ENCODE measurements at places on chromosomes 7 and 10.

DNA sequence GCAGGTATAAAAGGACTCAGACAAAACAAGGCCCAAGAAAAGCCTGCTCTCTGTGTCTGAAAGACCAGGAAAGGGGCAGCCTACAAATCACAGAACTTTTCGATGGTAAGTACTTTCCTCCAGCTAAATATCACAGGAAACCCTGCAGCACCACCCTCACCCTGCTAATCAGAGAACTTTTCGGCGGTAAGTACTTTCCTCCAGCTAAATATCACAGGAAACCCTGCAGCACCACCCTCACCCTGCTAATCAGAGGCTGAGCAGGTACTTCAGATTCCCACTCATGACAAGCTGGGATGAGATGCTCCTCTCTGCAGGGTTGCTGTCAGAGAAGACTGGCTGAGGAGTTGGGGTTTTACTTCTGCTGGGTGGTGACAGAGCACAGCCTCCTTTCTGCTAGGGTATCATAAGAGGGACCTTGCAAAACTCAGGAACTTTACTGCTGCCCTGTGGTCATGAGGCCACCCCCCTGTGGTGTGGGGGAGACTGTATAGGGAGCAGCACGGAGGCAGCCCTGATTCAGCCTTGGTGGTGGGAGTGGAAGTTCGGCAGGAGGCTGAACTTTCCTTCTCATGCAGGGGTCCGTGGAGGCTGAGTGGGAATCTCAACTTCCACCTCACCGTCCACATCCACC lies 7.2 kb downstream of the WDR37 start:
- no peak for DNase-seq

- no peak for DNase-seq
Measured at GRCh38 chr10:114526126-114526503, 121.8 kb upstream of the AFAP1L2 start.

GRCh38 chr10:123930340-123931001 lies 38.9 kb upstream of the CPXM2 start:
- DNase-seq: no peak

- DNase-seq: no peak
Measured at GRCh38 chr7:11648980-11649379, 183.0 kb downstream of the THSD7A start.

DNA sequence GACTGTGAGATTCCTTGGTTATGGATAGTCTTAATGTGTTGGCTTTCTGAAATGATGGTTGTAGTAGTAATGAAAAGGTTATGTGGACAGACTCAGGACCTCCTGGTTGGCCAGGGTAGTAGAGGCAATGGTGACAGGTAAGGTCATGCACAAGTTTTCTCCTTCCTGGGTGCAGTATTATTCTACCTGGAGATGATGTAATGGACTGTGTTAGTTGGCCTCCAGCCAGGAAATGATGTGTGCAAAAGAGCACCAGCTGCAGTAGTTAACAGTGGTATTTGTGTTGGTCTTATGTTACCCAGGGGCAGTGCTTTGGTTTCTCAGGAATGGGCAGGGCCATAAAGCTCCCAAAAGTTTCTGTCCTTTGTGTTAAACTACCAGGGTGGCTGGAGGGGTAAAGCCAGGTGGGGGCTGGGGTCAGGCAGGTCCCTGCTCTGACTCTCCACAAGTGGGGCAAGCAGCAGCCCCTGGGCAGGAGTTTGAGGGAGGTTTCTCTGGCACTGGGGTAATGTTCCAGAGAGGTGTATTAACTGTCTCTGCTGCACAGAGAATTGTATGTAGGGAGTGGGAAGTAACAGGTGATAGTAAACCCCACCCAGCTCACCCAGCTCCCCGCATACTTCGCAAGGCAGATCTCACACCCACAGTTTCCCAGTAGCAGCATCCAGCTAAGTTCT lies 36.3 kb downstream of the GPR22 start:
- DNase-seq: no peak

GRCh38 chr7:28144266-28144665 lies 36.3 kb downstream of the JAZF1 start:
- DNase-seq: no peak

GRCh38 chr7:36583318-36583717 lies 141.0 kb downstream of the AOAH start:
- no peak for DNase-seq

- DNase-seq: no peak
Measured at GRCh38 chr7:82714883-82715282, 271.3 kb upstream of the CACNA2D1 start.

- no peak for DNase-seq
Measured at GRCh38 chr7:157702311-157703023, 365.7 kb downstream of the DNAJB6 start.

- no peak for DNase-seq
Measured at GRCh38 chr7:41110186-41110585, 592.7 kb downstream of the INHBA start.

DNA sequence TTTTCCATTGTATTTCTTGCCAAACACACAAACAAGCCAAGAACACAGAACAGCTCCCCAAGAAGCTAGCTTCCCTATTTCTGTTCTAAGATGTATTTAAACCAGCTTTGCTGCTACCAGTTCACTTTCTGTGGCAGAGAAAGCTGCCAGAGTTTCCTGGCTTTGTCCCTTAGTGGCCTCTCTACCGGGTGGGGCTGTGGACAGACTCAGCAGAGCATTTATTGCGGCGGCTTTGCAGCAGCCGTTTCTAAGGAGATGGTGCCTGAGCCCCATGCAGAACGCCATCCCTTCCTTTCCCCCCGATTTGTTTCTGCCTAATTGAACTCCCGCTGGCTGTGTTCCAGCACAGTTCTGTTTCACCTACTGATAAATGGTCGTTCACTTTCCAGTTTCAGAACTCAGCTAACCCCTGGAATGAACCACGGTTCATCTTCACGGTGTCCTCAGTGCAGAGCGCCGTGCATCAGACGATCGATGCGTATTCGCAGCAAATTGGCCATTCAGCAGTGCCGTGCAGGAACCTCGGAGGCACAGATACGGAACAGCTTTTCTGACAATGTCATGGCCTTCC lies 33.8 kb upstream of the SFMBT2 start:
- no peak for DNase-seq

- no peak for DNase-seq
Measured at GRCh38 chr10:80501913-80502521, 35.7 kb upstream of the SH2D4B start.

GRCh38 chr7:116232920-116233319 lies 22.6 kb downstream of the TES start:
- DNase-seq: no peak

DNA sequence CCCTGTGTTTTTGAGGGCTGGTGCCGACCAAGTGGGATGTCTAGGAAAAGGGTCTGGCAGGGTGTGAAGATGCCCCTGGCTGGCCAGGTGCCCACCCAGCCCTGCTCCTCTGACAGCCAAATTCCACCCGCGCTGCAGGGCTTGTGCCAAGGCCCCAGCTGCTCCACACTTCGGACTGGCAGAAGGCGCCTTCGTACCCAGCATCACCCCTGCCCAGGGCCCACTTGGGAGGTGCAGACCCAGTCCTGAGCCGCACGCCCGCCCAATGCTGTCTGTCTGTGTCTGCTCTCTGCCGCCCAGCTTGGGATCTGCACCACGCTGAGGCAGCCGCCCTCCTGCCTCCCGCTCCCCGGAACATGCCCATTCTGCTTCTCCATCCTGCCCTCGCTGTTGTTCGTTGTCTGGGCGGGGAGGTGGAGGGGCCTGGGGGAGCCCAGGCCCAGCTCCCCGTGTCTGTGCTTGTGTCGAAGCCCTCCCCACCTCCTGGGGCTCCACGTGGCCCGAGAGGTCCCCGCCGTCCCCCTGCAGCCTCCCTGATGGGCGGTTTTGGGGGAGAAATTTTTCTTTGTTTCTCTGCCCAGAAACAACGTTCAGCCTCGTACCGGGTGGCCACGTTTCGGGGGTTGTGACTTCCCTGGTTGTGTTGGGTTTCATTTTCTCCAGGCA lies 36.9 kb upstream of the PPIF start:
- DNase-seq: no peak

DNA sequence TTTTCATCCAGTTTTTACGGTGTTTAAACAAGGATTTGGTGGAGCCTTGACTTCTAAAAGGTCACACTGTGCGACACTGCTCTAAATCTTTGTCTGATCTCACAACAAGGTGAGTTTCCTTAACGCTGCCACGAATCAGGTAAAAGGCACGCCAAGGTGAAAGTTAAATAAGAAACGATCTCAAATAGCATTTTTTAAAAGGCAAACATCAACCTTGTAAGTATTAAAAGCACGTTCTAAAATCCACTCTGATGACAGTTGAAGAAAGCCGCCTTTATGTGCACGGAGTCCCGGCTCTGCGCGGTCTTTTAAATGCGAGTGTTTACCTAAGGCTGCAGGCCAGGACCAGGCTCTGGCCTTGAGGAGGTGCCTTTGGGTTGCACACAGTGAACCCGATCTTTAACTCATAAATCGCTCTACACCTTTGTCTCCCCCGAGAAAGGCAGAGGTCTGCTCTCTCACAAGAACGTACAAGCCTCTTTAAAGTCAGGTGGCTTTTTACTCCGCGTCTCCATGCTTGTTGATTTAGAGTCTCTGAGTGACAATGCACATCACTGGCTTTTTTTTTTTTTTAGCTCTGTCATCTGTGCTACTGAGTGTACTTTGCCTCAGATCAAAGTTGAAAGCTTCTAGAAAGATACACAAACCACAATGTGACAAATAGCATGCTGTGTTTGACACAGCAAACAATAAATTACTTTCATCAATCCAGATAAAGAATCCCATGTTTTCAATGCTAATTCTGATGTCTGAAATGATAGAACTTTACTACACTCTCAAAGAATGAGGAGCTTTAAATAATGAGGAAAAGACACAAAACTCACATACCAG lies 25.9 kb upstream of the RNF32 start:
- peak; percentile 45 for DNase-seq

DNA sequence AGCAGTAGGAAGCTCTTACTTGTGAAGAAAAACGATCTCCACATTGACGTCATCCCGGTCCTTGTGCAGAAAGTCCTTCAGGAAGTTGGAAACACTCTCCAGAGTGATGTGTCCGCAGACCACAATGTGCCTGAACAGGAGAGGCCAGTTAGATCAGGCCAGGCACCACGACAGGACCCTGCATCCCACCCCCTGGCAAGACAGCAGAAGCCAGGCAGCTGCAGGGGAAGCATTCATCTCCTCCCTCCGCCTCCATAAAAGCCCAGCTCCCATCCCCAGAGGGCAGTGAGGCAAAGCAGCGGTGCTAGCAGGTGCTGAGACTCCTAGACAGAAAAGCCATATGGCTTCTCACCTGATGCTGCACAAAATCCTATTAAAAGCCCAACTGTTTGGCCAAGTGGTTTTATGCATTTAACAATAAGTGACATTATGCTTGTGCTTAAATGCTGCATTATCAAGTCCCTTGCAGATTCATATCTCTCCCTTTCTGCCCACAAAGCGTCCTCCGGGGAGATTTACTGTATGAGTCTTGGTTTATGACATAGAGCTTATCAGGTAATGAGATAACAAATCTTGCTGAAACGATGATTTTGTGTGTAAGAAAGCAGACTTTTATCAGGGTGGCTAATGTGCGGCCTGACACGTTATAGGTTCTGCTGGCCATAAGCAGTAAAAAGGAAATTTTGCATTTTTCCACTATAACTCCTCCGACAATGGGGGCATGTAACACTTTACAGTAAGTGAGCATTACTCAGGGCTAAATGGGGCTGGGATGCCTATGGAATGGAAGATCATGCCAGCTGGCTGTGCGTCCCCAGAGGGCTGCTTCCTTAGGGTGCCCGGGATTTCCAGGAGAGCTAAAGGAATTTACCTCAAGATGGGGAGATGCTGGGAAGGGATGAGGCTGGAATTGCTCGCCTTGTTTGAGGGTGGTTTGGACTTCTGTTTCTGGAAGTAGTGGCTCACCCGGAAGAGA lies 546.9 kb downstream of the KCNMA1 start:
- DNase-seq: peak; percentile 33

DNA sequence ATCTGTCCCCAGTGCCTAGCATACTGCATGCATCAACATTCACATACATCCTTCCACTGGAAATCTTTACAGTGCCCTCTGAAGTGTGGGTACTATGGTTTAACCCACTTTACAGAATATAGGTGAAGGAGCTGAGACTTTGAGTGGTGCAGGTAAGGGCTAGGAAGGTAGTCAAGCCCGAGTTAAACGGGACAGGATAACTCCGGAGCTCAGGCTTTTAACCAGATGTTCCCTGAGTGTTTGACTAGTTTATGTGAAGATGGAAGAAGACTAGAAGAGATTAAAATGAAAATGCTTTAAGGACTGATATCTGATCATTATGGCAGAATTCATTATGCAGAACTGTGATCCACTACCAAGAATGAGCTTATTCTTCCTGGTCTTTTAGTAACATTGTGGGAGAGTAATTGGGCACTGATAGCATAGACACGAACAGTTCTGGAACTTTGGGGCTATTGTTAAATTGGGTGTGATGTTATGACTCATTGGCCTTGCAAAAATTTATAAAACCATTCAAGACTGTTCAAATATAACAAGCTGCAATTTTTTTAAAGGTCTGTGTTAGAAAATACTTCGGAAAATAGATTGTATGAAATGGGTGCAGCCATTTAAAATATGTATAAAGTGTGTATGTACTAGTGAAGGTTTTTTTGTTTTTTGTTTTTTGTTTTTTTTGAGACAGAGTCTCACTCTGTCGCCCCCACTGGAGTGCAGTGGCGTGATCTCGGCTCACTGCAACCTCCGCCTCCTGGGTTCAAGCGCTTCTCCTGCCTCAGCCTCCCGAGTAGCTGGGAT lies 4.4 kb downstream of the CUL1 start:
- DNase-seq: no peak

DNA sequence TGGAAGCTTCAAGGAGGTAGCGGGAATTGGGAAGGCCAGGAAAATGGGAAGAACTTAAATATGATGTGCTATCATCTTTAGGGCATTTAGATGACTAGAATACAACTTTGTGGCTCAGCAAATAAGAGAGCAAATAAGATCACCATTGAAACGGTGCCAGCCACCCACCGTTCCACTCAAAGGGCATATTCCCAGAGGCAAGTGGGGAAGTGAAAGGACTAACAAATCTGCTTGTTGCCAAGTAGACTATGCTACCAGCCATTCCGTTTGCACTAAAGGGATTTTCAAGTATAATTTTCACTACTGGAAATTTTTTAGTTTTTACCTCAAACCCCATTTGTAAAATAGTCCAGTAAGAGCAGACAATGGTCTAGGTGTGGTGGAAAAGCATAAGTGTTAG lies 4.0 kb upstream of the PPP1R3C start:
- no peak for DNase-seq

- no peak for DNase-seq
Measured at GRCh38 chr7:28700790-28701203, 257.3 kb downstream of the TRIL start.

GRCh38 chr10:75101416-75102251 lies 9.8 kb upstream of the SAMD8 start:
- DNase-seq: no peak

- no peak for DNase-seq
Measured at GRCh38 chr7:51774178-51774577, 457.6 kb upstream of the COBL start.

- no peak for DNase-seq
Measured at GRCh38 chr10:63795094-63795860, 274.1 kb downstream of the REEP3 start.

DNA sequence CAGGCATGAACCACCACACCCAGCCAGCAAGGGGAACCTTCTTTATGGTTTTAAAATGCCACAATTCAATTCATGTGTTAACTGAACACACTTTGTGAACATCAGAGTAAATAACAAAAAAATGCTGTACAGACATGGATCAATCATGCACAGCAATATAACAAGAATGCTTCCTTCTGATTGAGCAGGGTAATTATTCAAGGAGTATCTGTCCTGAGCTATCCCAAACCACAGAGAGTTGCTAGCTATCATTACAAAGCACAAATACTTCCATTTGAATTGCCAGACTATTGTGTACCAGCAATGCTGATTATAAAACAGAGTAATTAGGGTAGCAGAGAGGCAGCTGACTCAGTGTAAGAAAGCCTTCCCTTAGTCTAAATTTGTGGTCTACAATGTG lies 11.3 kb upstream of the RHOBTB1 start:
- no peak for DNase-seq

Data from NCI-H187 (cell line).